ENCODE measurements at places on chromosomes 5 and 9. TPM values are rescaled to one million over a fixed set of nuclear protein-coding genes. Genes with fewer than 3 reads are reported as not detected.

C9orf50 gene
- total RNA-seq = not detected

TMEM252 gene
- not detected for total RNA-seq

PCDHGA9 gene
- 0.65 TPM for total RNA-seq

DIRAS2 gene
- 0.20 TPM for total RNA-seq

PLEKHG4B gene
- 0.25 TPM for total RNA-seq

HNRNPA0 gene
- total RNA-seq = 8.6 TPM

OBP2B gene
- not detected for total RNA-seq

MAML1 gene
- total RNA-seq = 7.3 TPM

- no peak for DNase-seq
These were observed 309.4 kb downstream of the DIRAS2 start for GRCh38 chr9:90333226-90333625.

- no peak for DNase-seq
These were observed 483.3 kb downstream of the ZSWIM6 start for GRCh38 chr5:61815339-61815738.

- no peak for DNase-seq
These were observed 236.0 kb downstream of the CD180 start for GRCh38 chr5:66960369-66961137.

DNA sequence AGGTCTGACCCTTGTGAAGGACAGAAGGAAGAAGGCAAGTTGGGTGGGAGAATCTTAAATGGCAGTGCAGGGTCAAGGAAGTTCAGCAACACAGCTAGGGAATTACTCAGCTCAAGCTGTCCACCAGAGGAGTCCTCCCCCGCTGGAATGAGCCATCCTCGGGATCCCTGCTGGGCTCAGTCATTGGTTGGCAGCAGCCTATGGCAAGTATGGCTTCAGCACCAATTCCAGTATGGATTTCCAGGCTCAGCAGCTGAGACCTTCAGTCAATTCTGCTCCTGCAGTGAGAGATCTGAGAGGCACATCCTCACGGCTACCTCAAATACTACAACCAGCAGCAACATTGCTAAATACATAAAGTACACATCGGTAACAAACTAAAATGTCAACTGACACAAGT, 280.6 kb upstream of the PIK3R1 start:
- no peak for DNase-seq

- no peak for DNase-seq
These were observed 56.6 kb upstream of the LMNB1 start for GRCh38 chr5:126720369-126720768.

DNA sequence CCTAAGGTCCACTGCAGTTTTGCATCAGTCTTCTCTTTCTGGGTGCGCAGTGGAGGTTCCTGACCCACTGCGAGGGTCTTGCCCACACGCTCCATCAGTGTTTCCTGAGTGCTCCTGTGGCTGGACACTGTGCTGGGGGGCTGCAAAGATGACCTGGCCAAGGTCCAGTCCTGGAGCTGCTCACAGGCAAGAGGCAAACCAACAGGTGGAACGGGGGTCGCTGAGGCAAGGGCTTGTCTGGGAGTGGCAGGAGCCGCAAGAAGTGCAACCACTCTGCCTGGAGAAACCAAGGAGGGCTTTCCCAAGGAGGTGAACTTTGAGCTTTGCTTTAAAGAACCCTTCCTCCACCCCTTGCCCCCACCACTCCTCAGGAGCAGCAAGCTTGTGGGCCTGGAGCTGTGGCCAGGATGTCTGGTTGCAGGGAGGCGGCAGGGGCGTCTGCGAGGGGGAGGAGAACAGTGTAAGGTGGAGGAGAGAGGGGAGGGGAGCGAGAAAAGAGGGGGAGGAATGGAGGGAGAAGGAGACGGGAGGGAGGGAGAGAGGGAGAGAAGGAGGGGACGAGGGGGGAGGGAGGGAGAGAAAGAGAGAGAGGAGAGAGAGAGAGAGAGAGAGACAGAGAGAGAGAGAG, 444 bp upstream of the CPLX2 start:
- DNase-seq = no peak

- no peak for DNase-seq
These were observed 147.2 kb upstream of the MOCS2 start for GRCh38 chr5:53256746-53257145.

- DNase-seq = no peak
These were observed 13.0 kb downstream of the TLE1 start for GRCh38 chr9:81676395-81676794.

DNA sequence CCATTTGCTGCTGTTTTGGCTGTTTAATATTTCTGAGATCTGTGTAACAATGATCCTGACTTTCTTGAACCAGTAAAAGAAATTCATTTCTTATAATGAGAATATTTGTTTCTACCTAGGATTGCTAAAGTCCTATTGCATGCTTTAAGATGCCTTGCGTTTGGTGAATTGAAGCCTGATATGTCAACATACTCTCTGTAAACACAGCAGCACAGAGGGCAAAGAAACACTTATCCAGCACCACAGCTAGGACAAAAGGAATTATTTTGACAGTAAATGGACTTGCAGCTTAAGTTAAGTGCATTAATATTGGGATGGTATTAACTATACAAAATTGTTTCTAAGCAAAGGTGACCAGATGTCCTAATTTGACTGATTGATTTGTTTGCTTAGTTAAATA, 2031.2 kb upstream of the CDH6 start:
- DNase-seq = no peak

DNA sequence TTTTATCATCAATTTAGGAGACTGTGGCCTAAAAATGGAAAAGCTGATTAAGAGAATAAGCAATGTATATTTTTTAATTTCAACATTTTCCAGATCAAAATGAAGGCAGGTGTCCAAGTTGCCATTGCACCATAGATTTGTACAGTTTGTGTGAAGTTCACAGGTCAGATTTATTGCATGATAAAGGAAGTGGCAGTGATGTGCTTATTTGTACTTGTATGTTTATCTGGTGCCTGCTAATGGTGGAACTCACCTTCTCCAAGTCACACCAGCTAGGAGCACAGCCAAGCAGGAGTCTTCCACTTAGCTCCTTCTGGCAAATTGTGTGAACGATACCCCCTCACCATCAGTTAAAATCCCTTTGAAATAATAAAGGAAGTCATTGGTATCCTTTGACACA, 37.8 kb upstream of the ANKRD31 start:
- DNase-seq = no peak

DNA sequence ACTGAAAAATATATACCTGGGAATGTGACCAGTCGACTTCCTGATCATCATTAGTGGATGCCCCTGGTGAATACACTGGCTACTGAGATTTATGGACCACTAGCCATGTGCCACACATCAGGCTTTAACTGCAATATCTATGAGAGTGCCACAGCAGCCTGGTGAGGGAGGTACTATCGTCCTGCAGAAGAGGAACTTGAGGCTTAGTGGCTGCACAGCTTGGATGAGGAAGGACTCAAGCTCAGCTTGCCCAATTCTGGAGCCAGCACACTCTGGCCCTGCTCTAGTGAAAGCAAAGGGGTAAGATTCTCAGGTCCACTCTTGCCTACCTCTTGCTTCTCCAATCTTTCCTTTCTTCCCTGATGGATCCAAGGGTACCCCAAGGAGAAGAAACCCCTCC, 129.3 kb downstream of the ENTREP1 start:
- no peak for DNase-seq

GRCh38 chr5:128480906-128481633, 57.0 kb downstream of the FBN2 start:
- DNase-seq = no peak

GRCh38 chr5:141514330-141515133, 25.7 kb downstream of the PCDHGC5 start:
- no peak for DNase-seq

GRCh38 chr5:122077366-122078115, 518 bp downstream of the LOX start:
- DNase-seq = no peak

GRCh38 chr5:7395947-7396712, at the start of gene ADCY2:
Gene ADCY2 (plus strand): TSS chr5:7396138. CDS start chr5:7396297, 159 bp downstream.
- DNase-seq = no peak

DNA sequence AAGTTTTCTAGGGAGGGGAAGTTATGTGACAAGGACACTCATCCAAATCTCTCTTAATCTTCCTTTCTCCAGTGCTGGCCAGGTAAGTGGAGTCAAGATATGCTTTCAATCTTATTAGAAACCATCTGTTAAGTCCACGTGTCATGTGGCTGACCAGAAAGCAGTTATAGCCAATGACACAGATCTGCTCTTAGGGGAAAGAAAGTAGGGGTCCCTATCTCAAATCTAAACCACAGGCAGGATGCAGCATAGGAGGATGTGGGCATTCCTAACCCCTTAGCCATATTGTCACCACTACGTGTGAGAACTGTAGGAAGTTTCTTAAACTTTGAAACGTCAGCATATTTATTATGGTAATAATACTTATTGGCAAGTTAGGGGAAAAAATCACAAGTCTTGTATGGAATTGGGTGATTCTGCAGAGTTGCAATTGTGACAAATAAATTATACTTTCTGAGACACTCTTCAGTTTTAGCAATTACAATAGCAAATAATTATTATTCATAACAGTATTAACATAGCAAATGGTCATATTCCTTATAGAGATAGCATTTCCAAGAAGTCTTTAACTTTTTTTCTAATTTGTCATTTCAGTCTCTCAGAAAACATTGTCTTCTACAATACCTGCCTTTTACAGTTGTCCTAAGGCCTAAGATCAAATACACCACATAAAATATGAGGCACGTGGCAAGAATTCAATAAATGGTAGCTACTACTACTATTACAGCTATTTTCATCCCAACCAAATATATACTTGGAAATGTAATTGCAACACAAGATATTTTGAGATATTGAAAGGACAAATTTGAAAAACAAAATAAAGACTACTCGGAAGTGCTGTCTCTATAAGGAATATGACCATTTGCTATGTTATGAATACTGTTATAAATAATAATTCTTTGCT, 236.9 kb downstream of the PDE4D start:
- no peak for DNase-seq

- peak; percentile 81 for DNase-seq
These were observed 8.0 kb downstream of the PTCD2 start for GRCh38 chr5:72328172-72328571.

GRCh38 chr5:123659011-123659410, 147.0 kb downstream of the CSNK1G3 start:
- no peak for DNase-seq

DNA sequence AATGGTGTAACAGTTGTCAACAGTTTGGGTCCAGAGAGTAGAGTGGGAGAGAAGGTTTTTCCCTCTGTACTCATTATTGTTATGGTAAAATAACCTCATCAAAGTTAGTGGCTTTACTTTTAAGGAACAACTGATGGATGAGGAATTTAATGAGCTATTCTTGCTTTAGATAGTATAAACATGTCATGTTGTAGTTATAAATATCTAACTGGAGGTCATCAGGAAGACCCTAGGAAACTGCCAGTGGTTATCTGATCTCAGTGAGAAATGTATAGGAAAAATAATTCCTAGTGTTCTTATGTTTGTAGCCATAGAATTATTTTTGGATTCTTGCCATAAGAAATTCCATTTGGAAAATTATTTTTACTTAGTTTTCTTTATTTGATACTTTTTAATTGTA, 4.1 kb downstream of the ERCC6L2 start:
- DNase-seq = no peak
